ENCODE measurements at places on chromosomes 11 and 22.

DNA sequence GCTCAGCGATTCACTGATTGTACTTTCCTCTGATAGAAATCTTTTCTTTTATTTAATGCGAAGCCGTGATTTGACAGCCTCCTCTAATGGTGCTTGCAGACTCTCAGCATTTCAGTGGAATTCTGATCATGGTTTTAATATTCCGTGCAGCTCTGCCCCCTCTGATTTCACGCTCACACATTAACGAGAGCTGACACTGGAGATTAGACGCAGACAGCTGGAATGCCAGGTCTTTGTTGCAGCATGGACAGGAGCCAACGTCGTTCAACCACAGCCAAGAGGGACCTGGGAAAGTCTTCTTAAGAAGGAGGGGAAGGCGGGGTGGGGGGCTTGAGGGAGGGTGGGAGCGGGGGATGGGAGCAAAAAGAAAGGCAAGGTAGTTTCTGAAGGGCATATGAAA, 186.4 kb downstream of the BLID start:
- H3K27ac ChIP-seq, result no peak overlapping the region
- no peak for DNase-seq
- H3K4me3 ChIP-seq, result peak overlapping the region; percentile 94
- H3K27me3 ChIP-seq, result no peaks in the 10 kb centered on the region
- no peaks in the 10 kb centered on the region for H3K4me1 ChIP-seq

DNA sequence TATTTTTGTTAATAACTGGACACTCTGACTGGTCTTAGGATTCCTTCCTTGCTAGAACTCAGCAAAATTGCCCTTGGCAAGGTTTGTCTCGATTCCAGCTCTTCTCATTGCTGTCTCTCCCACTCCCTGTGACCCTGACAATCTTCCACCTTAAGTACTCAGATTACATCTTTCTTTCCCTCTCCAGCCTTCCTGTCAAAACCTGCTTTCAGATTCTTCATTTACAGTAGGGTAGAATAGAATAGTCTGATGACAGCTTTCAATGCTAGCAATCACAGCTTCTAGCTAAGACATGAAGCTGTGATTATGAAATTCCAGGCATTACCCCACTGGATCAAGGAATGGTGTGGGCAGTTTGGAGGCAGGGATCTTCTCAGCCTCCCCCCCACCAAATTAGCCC, 39.2 kb upstream of the LMO2 start:
- no peaks in the 10 kb centered on the region for H3K36me3 ChIP-seq
- peaks cover 6% of the 10 kb centered on the region for H3K4me1 ChIP-seq
- no peaks in the 10 kb centered on the region for H3K27me3 ChIP-seq
- H3K27ac ChIP-seq, result peak overlapping the region; percentile 62

GRCh38 chr11:30128269-30128932, 102.4 kb upstream of the FSHB start:
- H3K4me1 ChIP-seq, result no peaks in the 10 kb centered on the region
- H3K36me3 ChIP-seq, result no peaks in the 10 kb centered on the region
- DNase-seq, result no peak
- no peak overlapping the region for H3K27ac ChIP-seq

DNA sequence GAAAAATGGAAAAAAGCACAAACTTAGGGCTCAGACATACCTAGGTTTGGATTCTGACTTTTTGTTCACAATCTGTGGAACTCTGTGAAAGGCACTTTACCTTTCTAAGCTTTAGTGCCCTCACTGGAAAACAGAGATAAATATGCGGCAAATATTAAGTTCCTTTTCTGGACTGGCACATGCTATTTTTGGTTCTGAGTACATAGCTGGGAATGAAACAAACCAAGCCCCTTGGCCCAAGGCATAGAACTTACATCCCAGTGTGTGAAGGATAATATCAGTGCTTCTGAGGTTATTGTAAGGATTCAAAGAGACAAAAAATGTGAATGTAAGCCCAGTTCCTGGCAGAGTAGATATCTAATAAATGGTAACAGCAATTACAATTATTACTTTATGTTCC, 227.5 kb downstream of the ADAMTS15 start:
- DNase-seq, result no peak
- H3K36me3 ChIP-seq, result no peaks in the 10 kb centered on the region
- no peak overlapping the region for H3K4me3 ChIP-seq
- H3K27me3 ChIP-seq, result no peaks in the 10 kb centered on the region
